NCI-H69 (cell line): ENCODE measurements at places on chromosomes 3 and 15.

GRCh38 chr3:28198974-28199373 is 42.4 kb upstream of the CMC1 start:
- no peak for DNase-seq

DNA sequence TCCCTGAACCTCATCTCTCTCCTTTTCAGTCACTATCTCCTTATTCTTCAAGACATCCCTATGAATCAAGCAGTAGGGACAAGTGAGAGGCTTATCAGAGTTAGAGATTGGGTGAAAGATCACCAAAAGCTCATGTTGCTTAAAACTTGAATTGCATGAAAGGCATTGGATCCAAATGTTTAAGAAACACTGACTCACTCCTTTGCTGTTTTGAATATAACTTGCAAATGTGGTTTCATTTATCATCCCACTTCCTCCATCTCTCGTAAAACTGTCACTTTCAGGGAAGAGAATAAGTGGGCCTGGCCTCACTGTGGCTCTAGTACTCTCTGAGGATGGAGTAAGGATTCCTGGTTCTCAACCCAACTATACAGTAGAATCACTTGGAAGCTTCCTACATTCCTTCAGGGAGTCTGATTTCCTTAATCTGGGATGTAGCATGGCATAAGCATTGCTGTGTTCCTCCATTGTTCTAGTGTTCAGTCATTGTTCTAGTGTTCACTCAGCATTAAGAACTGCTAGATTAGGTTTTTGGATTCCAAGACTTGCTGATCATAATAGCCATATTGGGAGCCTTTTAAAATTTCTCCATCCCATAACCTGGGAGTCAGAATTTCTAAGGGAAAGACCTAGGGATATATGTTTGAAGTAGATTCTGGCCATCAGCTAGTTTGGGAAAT is 171.8 kb downstream of the TMEM108 start:
- no peak for DNase-seq

- DNase-seq, result no peak
Measured at GRCh38 chr3:174957081-174957480, 97.9 kb downstream of the NAALADL2 start.

DNA sequence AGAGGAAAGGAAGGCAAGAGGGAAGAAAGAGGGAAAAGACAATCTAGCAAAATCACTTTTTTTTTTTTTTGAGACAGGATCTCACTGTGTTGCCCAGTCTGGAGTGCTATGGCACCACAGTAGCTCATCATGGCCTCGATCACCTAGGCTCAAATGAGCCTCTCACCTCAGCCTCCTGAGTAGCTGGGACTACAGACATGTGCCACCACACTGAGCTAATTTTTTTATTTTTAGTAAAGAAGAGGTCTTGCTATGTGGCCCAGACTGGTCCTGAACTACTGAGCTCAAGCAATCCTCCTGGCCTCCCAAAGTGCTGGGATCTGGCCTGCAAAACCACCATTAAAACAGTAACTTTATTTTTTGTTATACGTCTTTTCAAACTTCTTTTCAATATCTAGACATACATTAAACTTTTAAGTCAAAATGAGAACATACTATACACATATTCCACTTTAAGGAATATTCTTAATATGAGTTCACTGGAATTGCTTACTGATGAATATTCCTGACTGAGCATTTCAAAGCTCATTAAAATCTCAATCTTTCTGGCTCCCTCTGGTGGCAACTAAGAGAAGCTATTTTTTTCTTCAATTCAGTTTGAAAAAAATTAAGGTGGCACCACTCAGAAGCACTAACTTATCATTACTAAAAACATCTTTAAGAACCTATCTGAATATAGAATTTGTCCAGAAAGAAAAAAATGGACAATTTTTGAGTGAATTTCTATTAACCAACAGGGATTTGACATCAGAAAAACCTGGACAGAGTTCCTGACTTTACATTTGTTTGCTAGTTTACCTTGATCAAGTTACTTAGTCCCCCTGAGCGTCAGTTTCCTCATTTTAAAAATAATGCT is 40.9 kb downstream of the UACA start:
- peak; percentile 33 for DNase-seq

- DNase-seq, result no peak
Measured at GRCh38 chr15:38992506-38992905, 427.9 kb upstream of the RASGRP1 start.

GRCh38 chr15:59549301-59550185 is 62.0 kb upstream of the GCNT3 start:
- DNase-seq, result peak; percentile 68
